Activated naive CD8-positive, alpha-beta T cell treated with anti-CD3 and anti-CD28 coated beads, Interleukin-2, amount 50 U/mL, for 24 hours (primary cell): ENCODE measurements at places on chromosomes 4 and X.

GRCh38 chr4:24849756-24850155 is 54.4 kb downstream of the SOD3 start:
- no peak for DNase-seq
- H3K27me3 ChIP-seq = peaks cover 4% of the 10 kb centered on the region
- H3K4me3 ChIP-seq = no peak overlapping the region

- H3K27me3 ChIP-seq = no peaks in the 10 kb centered on the region
- H3K27ac ChIP-seq = no peak overlapping the region
- no peaks in the 10 kb centered on the region for H3K4me1 ChIP-seq
- DNase-seq = no peak
These were observed 195.0 kb upstream of the CLNK start for GRCh38 chr4:10879411-10880110.

DNA sequence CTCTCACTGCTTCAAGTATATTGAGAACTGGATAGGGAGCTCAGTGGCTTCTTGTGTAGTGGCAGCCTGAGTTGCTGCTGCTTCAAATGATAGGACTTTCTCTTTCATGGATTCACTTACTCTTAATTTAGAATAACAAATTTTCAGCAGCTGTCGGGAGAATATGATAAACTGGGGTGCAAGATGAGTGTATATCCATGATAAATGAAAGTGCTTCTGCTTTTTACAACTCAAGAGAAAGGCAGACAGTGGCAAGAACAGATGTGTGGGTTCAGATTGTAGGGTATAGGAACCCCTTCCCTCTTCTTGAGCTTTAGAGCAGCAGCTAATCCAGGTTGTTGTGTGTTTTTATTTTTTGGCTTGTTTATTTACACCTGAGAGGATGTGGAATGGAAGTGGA is 1.0 kb downstream of the SH3BGRL start:
- no peaks in the 10 kb centered on the region for H3K27me3 ChIP-seq
- peaks cover 53% of the 10 kb centered on the region for H3K4me1 ChIP-seq
- peaks cover 16% of the 10 kb centered on the region for H3K36me3 ChIP-seq

DNA sequence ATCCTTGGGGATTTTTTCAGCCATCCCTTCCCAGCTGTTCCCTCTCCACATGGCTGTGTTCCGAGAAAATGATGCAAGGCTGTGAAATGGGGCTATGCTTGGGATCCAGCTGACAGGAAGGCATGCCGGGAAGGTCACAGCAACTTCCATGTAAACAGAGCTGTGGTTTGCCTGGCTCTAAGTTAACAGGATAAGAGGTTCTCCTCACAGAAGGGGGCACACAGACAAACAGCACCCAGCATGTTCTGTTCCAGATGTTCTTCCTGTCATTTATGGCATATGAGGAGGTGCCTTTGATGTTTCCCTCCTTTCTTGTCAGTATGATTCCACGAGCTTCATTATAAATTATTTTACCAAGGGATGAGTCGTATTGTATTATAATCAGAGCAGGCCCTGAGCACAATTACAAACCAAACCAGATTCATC is 220.7 kb downstream of the ANTXR2 start:
- H3K36me3 ChIP-seq = no peaks in the 10 kb centered on the region
- no peak overlapping the region for H3K27ac ChIP-seq
- H3K4me1 ChIP-seq = peaks cover 2% of the 10 kb centered on the region
- no peak for DNase-seq

GRCh38 chr4:19194672-19195071 is 1057.0 kb upstream of the SLIT2 start:
- no peak overlapping the region for H3K27ac ChIP-seq
- H3K27me3 ChIP-seq = no peaks in the 10 kb centered on the region
- no peak for DNase-seq

DNA sequence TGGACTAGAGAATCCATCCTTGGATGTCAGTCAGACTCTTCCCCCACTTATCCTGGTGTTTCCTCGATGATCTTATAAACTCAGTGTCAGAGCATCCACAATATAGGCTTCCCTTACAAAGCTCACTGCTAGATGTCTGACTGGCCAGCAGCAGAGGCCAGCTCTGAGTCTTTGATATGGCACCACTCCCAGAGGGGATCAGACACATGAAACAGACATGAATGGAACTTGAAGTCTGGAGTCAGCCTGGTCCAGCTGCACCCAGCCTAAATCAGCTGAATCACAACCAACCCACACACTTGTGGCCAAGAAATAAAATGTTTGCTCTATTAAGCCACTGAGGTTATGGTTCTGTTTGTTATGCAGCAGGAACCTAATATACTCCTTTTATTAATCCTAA is 129.6 kb upstream of the MED14 start:
- H3K4me3 ChIP-seq = no peak overlapping the region
- peaks cover 2% of the 10 kb centered on the region for H3K36me3 ChIP-seq
- H3K27me3 ChIP-seq = peaks cover 7% of the 10 kb centered on the region
- DNase-seq = no peak
- H3K4me1 ChIP-seq = peaks cover 11% of the 10 kb centered on the region

GRCh38 chr4:185213877-185214276 is 4.5 kb downstream of the SNX25 start:
- DNase-seq = no peak
- H3K27ac ChIP-seq = no peak overlapping the region
- H3K36me3 ChIP-seq = peaks cover 2% of the 10 kb centered on the region
- H3K27me3 ChIP-seq = peaks cover 6% of the 10 kb centered on the region

DNA sequence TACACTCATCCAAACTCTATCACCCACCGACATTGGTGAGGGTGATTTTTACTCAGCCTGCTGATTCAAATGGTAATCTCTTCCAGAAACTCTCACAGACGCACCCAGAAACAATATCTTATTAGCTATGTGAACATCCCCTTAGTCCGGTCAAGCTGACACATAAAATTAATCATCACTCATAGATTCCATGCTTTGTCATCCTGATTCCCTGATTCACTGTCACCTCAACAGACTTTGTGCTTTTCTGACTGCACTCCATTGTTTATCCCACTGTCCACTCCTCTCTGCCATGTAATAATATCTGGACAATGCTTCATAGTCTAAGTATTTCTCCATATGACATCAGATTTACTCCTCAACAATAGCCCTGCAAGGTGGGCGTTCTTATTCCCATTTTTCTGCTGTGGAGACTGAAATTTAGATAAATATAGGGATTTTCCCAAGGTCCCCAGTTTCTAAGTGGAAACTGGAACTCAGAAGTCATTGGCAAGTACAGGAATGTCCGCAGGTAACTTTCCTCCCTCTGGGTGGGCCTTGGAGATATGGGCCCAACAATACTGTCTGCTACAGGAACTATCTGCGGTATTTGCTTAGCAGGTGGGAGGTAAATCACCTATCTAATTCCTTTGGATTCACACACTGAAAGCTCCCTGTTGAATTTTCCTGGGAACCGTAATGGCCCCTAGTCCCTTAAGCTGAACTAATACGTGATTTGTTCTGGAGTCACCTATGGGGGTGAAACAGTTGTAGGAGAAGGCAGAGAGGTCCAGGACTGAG is 228.6 kb upstream of the BCOR start:
- no peak overlapping the region for H3K4me3 ChIP-seq
- no peak overlapping the region for H3K27ac ChIP-seq
- no peaks in the 10 kb centered on the region for H3K36me3 ChIP-seq
- H3K27me3 ChIP-seq = no peaks in the 10 kb centered on the region

GRCh38 chr4:188015025-188015940 is 19.7 kb downstream of the ZFP42 start:
- DNase-seq = no peak
- H3K4me3 ChIP-seq = no peak overlapping the region
- no peaks in the 10 kb centered on the region for H3K36me3 ChIP-seq
- no peaks in the 10 kb centered on the region for H3K27me3 ChIP-seq

- H3K27me3 ChIP-seq = no peaks in the 10 kb centered on the region
- no peak for DNase-seq
- no peaks in the 10 kb centered on the region for H3K4me1 ChIP-seq
- no peak overlapping the region for H3K27ac ChIP-seq
- no peak overlapping the region for H3K4me3 ChIP-seq
These were observed 53.9 kb upstream of the KIAA1210 start for GRCh38 chrX:119181491-119181890.

DNA sequence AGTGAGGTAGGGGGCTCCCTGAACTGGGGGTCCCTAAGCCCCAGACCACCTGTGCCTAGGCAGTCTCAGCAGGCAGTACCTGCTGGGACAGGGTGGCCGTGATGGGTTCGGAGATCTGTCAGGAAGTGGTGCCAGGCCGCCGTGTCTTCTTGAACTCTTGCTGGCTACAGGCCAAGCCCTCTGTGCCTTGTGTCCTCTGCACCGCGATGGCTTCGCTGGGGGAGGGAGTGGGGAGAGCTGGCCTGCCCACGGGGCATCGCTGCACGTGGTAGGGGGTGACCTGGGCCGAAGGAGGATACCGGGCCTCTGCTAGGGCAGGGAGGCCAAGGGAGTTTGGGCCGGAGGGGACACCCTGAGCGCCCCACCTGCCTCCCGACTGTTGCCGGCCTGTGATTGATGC is 96.7 kb upstream of the NKX1-1 start:
- H3K4me1 ChIP-seq = no peaks in the 10 kb centered on the region
- H3K4me3 ChIP-seq = no peak overlapping the region
- H3K36me3 ChIP-seq = no peaks in the 10 kb centered on the region
- DNase-seq = no peak

- no peaks in the 10 kb centered on the region for H3K4me1 ChIP-seq
- H3K27ac ChIP-seq = no peak overlapping the region
- H3K36me3 ChIP-seq = peaks cover 9% of the 10 kb centered on the region
These were observed 132.6 kb downstream of the SCFD2 start for GRCh38 chr4:53233114-53233795.

DNA sequence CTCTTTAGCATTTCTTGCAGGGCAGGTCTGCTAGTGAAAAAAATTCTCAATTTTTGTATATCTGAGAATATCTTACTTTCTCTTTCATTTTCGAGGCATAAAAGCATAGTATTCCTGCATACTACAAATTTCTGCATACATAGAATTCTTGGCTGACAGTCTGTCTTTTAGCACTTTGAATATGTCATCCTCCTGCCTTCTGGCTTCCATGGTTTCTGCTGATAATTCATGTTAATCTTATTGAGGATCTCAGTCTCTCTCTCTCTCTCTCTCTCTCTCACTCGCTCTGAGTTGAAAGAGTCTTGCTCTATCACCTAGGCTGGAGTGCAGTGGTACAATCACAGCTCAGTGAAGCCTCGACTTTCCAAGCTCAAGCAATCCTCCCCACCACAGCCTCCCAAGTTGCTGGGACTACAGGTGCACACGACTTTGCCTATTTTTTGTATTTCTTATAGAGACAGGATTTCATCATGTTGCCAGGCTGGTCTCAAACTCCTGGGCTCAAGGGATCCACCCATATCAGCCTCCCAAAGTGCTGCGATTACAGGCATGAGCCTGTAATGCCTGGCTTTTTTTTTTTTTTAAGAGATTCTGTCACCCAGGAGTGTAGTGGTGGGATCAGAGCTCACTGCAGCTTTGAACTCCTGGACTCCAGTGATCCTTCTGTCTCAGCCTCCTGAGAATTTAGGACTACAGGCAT is 161.3 kb downstream of the FNIP2 start:
- H3K27ac ChIP-seq = no peak overlapping the region
- H3K36me3 ChIP-seq = no peaks in the 10 kb centered on the region
- peak overlapping the region; percentile 35 for H3K4me3 ChIP-seq
- peaks cover 9% of the 10 kb centered on the region for H3K4me1 ChIP-seq
- H3K27me3 ChIP-seq = no peaks in the 10 kb centered on the region

GRCh38 chr4:108749119-108749518 is 13.7 kb downstream of the ETNPPL start:
- peaks cover 5% of the 10 kb centered on the region for H3K4me1 ChIP-seq
- peaks cover 1% of the 10 kb centered on the region for H3K27me3 ChIP-seq
- H3K36me3 ChIP-seq = no peaks in the 10 kb centered on the region
- no peak overlapping the region for H3K4me3 ChIP-seq
- DNase-seq = no peak

DNA sequence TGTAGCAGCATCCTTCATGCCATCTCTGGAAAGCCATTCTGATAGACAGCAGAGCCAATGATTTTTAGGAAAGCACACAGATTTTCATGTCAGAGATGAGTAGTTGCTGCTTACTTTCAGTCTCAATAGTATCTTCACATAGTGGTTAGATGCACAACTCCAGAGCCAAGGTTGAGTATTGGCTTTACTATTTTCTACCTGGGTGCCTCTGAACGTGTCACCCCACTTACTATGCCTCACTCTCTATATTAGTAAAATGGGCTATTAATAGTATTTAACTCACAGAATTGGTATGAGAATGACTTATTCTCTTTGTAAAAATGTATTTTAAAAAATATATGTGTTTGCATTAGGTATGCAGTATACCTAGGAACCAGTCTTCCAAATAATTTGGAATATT is 108.8 kb upstream of the STIM2 start:
- H3K27ac ChIP-seq = no peak overlapping the region
- H3K27me3 ChIP-seq = no peaks in the 10 kb centered on the region
- no peak overlapping the region for H3K4me3 ChIP-seq
- peaks cover 19% of the 10 kb centered on the region for H3K4me1 ChIP-seq

DNA sequence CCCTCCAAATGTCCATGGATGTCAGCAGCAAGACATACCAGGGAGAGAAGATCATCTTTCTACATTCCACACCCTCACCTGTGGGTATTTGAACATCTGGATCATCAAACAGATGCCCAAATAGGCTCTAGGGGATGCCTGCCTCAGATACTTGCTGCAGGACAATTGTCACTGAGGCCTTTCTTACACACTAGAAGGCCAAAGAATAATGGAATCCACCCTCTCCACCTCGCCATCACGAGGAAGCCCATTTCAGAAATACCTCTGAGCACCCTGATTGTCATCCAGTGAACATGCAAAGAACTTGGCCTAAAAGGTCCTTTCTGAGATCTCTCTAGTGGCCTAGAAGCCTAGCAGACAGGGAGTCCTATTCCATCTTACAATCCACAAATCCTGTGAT is 6.9 kb upstream of the KIAA1210 start:
- no peaks in the 10 kb centered on the region for H3K4me1 ChIP-seq
- H3K4me3 ChIP-seq = no peak overlapping the region
- DNase-seq = no peak
- H3K27me3 ChIP-seq = no peaks in the 10 kb centered on the region

GRCh38 chr4:70651864-70652506 is 14.3 kb downstream of the JCHAIN start:
- H3K27me3 ChIP-seq = no peaks in the 10 kb centered on the region
- H3K36me3 ChIP-seq = no peaks in the 10 kb centered on the region

DNA sequence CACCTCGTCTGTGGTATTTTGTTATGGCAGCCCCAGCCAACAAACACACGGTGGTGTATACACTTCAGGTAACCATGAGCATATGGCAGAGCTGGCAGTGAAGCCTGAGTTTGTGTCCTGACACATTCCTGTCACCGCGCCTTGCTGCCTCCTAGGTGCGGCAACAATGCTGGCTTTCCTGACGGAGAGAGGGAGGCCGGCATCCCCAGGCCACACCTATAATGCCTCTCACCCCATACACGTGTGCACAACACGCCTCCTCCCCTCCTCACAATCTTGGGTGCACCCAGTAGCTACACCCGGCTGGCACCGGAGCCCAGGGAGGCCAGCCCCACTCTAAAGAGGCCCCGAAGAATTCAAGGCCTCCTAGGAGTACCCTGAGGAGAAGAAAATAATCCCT is 158.5 kb downstream of the NSUN7 start:
- H3K27ac ChIP-seq = peak overlapping the region; percentile 93
- no peak for DNase-seq
- peaks cover 31% of the 10 kb centered on the region for H3K4me1 ChIP-seq
- H3K36me3 ChIP-seq = peaks cover 9% of the 10 kb centered on the region
- H3K27me3 ChIP-seq = no peaks in the 10 kb centered on the region
- H3K4me3 ChIP-seq = no peak overlapping the region
